ENCODE measurements at places on chromosomes 1 and 21. TPM values are rescaled to one million over a fixed set of nuclear protein-coding genes. Genes with fewer than 3 reads are reported as not detected.

The FCGR3B gene
- total RNA-seq = not detected

The RSPH1 gene
- total RNA-seq = 0.42 TPM

The SLC22A15 gene
- total RNA-seq = 10.1 TPM

- H3K27ac ChIP-seq = peak overlapping the region; percentile 81
- no peak for DNase-seq
- peaks cover 66% of the 10 kb centered on the region for H3K4me1 ChIP-seq
- H3K27me3 ChIP-seq = no peaks in the 10 kb centered on the region
- peaks cover 8% of the 10 kb centered on the region for H3K36me3 ChIP-seq
These were observed 24.2 kb downstream of the PDE9A start for GRCh38 chr21:42677339-42678321.

GRCh38 chr1:30190511-30191153 is 532.8 kb downstream of the MATN1 start:
- H3K4me3 ChIP-seq = no peak overlapping the region
- DNase-seq = no peak
- H3K27me3 ChIP-seq = peaks cover 39% of the 10 kb centered on the region
- no peaks in the 10 kb centered on the region for H3K36me3 ChIP-seq
- H3K4me1 ChIP-seq = no peaks in the 10 kb centered on the region

GRCh38 chr1:59697150-59697800 is 117.5 kb upstream of the HOOK1 start:
- peak overlapping the region; percentile 3 for H3K4me3 ChIP-seq
- H3K36me3 ChIP-seq = peaks cover 2% of the 10 kb centered on the region
- H3K4me1 ChIP-seq = peaks cover 57% of the 10 kb centered on the region
- H3K27ac ChIP-seq = peak overlapping the region; percentile 92
- H3K27me3 ChIP-seq = no peaks in the 10 kb centered on the region

DNA sequence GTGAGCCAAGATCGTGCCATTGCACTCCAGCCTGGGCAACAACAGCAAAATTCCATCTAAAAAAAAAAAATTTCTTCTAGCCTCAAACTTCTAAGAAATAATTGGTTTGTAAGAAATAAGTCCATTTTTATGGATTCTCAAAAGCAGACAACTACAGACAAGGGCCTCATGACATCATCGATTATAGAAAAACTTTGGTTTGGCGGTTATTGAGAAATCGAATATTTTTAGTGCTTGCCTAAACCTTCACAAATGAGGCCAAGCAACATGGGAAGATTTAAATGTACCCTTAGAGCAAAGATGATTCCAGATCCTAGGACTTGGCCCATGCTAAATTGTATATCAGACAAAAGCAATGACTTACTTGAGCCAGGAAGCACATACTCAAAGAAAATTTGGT is 27.8 kb upstream of the MX1 start:
- no peaks in the 10 kb centered on the region for H3K4me1 ChIP-seq
- H3K27ac ChIP-seq = no peak overlapping the region

GRCh38 chr1:94329986-94330385 is 88.2 kb upstream of the ABCD3 start:
- no peaks in the 10 kb centered on the region for H3K27me3 ChIP-seq
- peaks cover 71% of the 10 kb centered on the region for H3K4me1 ChIP-seq
- DNase-seq = no peak
- no peak overlapping the region for H3K4me3 ChIP-seq
- peak overlapping the region; percentile 57 for H3K27ac ChIP-seq
- H3K36me3 ChIP-seq = no peaks in the 10 kb centered on the region

GRCh38 chr1:53276153-53276901 is 38.0 kb upstream of the MAGOH start:
- H3K27ac ChIP-seq = no peak overlapping the region
- peaks cover 8% of the 10 kb centered on the region for H3K36me3 ChIP-seq
- no peak overlapping the region for H3K4me3 ChIP-seq
- no peak for DNase-seq
- H3K27me3 ChIP-seq = no peaks in the 10 kb centered on the region

GRCh38 chr1:220135755-220136154 is 41.8 kb downstream of the IARS2 start:
- peak overlapping the region; percentile 43 for H3K27ac ChIP-seq
- no peaks in the 10 kb centered on the region for H3K4me1 ChIP-seq
- peaks cover 41% of the 10 kb centered on the region for H3K36me3 ChIP-seq
- H3K27me3 ChIP-seq = no peaks in the 10 kb centered on the region
- no peak overlapping the region for H3K4me3 ChIP-seq

DNA sequence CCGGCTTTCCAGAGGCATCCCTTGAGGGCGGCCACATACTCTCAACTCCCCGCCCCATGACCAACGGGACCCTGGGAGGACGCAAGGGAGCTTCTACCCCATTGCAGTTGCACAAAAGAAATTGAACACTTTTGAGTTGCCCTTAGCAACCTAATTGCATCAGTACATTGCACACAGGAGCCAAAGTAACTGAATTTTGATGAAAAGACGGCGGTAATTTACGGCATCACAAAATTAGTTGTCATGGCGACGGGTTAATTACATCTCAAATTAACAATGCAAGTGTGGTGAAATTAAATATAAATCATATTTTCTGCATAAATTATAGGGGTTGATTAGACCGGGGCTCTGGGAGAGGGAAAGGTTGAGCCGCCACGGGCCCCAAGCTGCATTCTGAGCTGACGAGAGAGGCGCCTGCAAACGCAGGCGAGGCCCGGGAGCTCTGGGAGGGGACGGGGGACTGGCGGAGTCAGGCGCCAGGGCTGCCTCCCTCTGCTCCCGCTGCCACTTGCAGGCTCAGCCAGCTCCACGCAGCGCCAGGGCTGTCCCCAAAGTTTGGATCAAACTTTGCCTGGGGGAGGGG is 61.4 kb downstream of the CASZ1 start:
- H3K4me3 ChIP-seq = no peak overlapping the region
- H3K36me3 ChIP-seq = no peaks in the 10 kb centered on the region
- peaks cover 18% of the 10 kb centered on the region for H3K27me3 ChIP-seq
- DNase-seq = no peak
